ENCODE measurements at places on chromosomes 1 and 21.
A peak's percentile ranks its signal among the peaks of the same experiment; 100 is the strongest.

GRCh38 chr1:165884690-165885304 lies 57.4 kb downstream of the UCK2 start:
- no peak for ATAC-seq

- ATAC-seq = no peak
Observed at GRCh38 chr21:45901061-45901690, 80.4 kb upstream of the COL6A1 start.

DNA sequence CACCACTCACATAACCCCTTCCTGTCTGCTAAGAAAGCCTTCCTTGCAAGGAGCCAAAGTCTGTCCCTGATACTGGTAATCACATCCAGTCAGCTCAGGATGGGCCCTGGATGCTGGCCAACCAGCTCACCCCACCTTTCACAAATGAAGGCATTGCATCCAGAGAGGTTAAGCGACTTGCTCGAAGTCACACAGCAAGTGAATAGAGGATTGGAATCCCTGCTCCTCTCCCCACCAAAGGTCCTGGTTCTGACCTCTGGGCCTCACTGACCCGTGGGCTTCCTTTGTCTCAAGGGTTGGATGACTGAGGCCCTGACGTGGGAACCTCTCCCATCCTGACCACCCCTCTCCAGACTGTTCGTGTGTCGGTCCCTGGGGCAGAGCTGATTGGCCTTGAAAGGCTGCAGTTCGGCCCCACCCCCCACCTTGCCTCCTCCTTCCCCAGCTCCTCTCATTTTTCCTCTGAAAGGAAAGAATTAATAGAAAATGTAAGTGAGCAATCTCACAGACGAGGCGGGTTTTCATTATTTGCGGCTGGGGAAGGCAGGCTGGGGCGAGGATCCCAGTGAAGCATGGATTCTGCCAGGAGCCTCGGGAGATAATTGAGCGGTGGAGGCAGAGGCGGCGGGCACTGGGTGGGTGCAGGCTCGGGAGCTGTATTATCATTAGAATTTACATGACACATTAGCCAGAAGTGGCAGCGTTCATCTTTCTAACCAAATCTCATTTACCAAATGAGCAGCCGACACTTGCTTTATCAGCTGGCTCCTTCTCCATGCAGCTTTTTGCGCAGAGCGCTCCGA lies 101.5 kb upstream of the CSF3R start:
- no peak for ATAC-seq

- no peak for ATAC-seq
Observed at GRCh38 chr1:63690966-63691700, 82.7 kb upstream of the ROR1 start.

- ATAC-seq = no peak
Observed at GRCh38 chr21:41086569-41086968, 81.4 kb upstream of the BACE2 start.

DNA sequence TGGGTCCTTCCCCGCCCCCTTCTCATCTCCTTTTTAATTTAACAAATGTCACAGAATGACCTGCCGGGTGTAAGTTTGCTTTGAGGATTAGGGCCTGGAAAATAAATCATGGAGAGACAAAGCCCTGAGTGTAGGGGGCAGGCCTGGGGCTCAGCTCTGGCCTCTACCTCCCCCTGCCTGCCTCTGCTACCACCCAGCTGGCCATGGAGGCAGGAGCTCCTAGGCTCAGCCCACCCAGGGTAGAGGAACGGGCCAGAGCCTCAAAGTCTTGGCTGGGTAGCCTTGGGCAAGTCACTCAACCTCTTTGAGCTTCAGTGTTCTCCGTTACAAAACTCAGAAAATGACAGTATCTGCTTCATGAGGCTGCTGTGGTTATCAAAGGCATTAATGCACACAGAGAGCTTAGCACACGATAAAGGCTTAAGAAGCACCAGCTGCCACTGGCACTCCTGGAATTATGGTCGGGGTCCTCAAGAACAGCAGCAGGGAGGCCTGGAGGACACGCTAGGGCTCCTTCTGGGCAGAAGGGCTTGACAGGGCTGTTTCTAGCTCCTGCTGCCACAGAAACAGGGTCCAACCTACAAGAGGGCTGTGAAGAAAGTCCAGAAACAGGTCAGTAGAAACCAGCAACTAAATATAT lies 39.0 kb downstream of the LRP8 start:
- no peak for ATAC-seq

DNA sequence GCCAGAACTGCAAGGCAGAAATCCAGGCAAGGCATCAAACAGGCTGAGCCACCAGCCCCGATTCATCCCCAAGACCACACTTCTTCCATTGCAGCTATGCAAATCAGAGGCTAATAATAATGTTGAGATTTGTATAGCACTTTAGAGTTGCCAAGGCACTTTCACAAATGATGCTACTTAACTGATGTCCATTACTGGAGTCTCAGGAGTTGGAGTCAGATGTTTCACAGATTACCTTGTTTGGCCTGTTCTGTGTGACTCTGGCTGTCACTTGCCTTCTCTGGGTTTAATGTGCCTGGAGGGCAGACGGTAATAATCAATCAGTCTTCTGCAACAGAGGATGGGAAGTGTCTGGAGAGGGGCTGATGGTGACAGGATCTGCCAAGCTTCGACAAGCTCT lies 40.8 kb upstream of the MPZL1 start:
- ATAC-seq = no peak

DNA sequence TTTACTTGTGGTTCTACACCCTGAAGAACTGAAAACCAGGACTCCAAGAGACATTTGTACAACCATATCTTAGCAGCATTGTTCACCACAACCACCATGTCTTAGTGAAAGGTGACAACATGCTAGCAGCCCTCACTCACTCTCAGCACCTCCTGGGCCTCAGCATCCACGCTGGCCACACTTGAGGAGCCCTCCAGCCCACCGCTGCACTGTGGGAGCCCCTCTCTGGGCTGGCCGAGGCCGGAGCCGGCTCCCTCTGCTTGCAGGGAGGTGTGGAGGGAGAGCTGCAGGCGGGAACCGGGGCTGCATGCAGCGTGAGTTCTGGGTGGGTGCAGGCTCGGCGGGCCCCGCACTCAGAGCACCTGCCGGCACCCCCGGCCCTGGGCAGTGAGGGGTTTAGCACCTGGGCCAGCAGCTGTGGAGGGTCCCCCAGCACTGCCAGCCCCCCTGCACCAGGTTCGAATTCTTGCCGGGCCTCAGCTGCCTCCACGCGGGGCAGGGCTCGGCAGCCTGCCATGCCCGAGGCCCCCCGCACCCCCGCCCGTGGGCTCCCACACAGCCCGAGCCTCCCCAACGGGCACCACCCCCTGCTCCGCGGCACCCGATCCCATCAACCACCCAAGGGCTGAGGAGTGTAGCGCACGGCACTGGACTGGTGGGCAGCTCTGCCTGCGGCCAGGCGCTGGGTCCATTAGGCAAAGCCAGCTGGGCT lies 9.2 kb downstream of the C1orf159 start:
- no peak for ATAC-seq

- no peak for ATAC-seq
Observed at GRCh38 chr1:242055749-242056320, 56.9 kb upstream of the MAP1LC3C start.

DNA sequence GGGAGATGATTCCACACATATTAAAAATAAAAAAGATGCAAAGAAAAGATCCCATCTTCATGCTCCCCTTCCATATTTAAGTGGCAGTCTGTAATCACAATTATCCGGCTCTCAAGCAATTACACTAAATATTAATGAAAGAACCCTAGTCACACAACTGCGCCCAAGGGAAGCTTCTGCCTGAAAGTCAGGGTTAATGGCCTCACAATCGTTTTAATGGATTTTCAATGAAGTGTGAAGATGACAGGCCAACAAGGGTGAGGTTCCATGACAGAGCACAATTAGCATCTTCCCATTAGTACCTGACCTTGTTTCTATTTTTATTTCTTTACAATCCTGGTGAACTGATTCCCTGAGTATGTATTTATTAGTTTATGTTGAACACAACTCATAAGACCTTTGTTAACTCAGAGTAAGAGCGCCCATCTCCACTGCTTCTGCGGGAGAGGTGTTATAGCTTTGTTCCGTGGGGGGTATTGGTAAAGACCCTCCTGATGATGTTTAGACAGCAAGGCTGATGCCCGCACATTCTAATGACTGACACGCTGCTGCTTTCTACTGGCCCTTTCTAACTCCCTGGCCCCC lies 80.9 kb downstream of the IER5 start:
- ATAC-seq = no peak

DNA sequence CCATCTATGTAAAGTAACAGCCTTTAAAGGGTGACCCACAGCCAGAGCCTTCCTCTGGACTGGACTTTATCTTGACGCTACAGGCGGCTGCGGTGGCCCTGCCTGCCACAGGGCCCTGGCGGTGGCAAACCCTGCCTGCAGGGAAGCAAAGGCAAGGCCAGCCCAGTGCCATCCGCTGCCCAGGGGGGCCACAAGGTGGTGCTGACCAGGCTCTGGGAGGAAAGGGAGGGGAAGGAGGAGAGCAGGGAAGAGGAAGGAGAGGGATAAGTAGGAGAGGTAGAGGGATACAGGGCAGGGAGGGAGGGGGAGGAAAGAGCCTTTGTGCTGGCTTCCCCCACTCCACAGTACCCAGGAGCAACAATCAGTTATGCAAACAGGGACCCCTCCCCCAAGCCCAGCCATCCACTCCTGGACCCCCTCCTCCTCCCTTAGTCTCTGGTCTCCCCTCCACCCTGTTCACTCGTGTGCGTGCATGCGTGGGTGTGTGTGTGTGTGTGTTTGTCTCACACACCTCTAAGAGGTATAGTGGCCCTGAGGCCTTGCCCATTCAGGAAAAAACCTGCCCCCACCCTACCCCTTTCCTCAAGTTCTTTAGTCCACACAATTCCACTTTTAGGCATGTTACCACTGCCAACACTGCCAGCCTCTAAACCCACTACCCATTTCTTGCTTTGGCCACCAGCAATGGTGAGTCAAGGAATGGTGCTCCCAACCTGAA lies 30.3 kb downstream of the SSBP3 start:
- ATAC-seq = no peak

GRCh38 chr1:31054349-31054748 lies 11.2 kb downstream of the PUM1 start:
- peak; percentile 92 for ATAC-seq

GRCh38 chr1:246934765-246935164 lies 3.0 kb upstream of the AHCTF1 start:
- ATAC-seq = no peak

- no peak for ATAC-seq
Observed at GRCh38 chr1:72540674-72541073, 258.3 kb upstream of the NEGR1 start.

DNA sequence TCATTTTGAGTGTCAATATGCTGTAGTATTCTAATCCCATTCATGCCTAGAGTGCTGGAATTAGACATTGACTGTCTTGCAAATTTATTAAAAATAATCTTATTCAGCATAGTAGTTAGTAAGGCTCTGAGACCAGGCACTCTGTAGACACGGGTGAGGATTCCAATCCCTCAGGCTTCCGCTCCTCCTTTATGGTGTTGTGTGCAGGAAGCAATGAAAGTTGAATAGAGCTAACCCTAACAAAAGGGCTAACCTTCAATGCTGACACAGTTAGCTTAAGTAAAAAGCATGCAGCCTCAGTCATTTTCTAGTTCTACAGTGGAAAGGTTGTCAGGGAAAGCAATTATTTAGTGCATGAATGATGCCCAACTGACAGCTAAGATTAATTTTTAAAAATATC lies 199.6 kb upstream of the SGIP1 start:
- no peak for ATAC-seq

DNA sequence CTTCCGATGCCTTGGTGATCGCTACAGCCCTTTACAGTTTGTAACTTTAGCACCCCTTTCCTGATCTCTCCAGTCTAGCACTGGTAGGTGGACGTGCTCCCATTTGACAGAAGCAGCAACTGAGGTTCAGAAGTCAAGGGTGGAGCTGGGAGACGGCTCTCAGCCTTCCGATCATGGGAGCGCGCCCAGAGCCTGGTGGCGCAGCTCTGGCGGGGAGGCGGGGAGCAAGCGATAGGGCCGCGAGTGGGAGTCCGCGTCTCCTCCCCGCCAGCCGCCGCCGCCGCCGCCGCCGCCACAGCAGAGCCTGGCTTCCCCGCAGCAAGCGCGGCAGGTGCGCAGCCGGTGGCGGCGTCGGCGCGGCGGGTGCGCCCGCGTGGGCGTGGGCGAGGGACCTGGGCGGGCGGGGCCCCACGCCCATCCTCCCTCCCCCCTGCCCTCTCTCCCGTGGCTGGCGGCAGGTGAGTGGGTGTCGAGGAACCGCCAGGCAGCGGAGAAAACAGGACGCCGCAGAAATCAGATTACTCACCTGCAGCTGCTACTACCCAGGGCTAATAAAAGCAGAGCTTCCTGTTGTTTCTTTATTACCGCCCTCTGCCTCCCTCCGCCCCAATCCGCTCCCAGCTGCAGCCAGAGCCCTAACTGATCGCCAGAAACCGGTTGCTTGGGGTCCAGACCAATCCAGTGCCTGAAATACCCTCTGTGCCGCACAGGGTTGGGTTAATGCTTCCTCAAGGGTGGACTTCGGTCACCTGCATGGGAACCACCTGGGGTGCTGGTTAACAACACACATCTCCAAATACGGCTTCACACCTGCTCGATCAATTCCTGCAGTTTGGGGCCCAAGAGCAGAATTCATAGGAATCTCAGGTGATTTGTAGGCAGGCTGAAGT lies 60.2 kb upstream of the ID3 start:
- ATAC-seq = peak; percentile 81

- no peak for ATAC-seq
Observed at GRCh38 chr1:93349231-93350135, 3.8 kb downstream of the DR1 start.

DNA sequence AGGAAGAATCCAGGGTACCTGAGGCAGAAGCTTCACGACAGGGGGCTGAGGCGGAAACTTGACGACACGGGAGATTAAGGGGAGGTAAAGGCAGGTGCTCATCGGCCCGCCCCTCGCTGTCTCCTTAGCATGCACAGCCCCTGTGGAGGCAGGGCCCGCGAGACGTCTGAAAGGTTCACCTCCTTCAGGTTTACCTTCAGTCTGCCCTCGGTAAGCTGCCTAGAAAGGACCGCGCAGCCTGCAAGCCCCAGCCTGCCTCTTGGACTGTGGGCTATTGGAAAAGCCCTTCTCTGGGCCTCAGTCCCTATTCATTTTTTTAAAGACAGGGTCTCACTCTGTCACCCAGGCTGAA lies 28.5 kb downstream of the KNCN start:
- ATAC-seq = no peak

DNA sequence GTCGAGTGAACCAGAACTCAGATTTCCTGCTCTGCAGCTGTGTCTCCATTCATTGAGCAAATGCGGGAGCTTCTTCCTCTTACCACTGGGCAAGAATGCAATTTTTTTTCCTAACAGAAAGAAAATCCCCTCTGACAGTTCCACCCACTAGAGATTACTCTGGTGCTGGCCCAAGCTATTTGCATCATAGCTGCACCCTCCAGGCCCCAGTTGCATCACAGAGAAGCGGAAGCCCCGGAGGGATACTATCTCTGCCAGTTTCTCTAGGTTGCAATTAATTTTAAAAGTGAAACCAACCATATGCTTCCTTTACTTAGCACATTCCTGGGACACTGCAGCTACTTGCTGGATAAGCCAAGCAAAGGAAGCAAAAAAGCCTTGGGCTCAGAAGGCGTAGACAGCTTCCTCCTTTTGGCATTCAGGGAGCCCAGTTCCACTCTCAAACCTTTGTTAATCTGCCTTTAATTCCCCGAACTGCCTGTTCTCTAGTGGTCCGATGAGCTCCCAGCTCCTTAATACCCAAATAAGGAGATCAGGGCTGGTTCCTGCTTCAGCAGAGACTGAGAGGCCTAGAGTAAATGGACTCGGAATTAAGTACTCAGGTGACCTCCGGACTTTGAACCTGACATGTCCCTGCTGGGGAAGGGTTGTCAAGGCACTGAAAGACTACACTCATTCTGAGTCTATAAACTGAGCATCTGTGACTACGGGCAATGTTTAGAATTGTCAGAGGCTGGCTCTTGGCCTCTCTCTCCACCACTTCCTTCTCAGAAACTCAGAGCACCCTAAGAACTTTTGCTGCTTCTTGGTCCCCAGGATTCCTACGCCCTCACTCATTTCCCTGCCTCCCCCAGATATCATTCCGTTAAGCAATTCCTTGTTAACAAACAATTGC lies 72.5 kb upstream of the TNFSF18 start:
- ATAC-seq = no peak
